Right atrium auricular region (tissue), 2 donors: ENCODE measurements at places on chromosomes 5 and 9. TPM values are rescaled to one million over a fixed set of nuclear protein-coding genes. Genes with fewer than 3 reads are reported as not detected.
A peak's percentile ranks its signal among the peaks of the same experiment; 100 is the strongest.

DNA sequence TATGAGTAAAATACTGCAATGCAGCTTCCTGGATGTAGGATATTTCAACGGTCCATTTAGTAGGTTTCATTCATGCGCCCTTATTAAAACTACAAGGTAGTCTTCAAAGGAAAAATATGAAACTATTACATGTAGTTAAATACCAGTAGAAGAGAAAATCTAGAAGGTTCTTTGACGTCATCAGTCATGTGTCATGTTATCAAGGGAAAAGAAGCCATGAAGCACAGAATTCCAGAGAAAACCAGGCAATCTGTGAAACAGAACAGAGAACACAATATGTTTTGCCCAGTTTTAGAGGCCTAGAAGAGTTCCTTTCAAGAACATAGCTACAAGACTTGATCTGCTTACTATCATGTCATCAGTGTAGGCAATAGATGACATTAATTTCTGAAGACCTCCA lies 38.4 kb downstream of the BNC2 start:
- no peak for DNase-seq

GRCh38 chr9:130870491-130871381 lies 25.9 kb downstream of the QRFP start:
- DNase-seq: no peak

- DNase-seq: no peak
Measured at GRCh38 chr5:172683645-172684471, 42.8 kb downstream of the NEURL1B start.

WNT8A gene
- total RNA-seq: not detected

DNA sequence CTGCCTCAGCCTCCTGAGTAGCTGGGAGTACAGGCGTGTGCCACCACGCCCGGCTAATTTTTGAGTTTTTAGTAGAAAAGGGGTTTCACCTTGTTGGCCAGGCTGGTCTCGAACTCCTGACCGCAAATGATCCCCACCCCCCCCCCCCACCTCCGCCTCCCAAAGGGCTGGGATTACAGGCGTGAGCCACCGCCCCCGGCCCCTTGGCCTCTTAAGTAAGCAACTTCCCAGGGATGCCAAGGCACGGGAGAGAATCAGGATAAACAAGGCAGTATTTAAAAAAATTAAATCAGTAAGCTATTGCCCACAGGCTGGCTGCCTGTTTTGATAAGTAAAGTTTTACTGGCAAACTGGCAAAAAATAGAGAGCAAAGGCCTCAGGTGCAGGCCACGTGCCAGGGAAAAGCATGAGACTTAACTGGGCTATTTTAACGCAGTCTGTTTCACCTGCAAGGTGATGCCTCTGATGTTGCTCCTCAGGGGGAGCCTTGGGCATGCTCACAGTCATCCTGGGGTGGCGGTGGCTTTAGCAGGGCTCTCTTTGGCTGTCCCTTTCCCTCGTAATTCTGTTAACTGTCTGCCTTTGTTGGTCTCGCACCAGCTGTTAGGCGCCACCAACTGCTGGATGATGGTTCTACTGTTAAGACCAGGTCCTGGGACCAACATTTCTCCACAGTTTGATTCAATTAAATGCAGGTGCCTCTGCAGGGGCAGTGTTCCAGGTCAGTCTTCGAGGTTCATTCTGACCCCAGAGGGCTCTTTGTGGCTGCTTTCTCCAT lies 19.4 kb upstream of the RNF130 start:
- no peak for DNase-seq

GRCh38 chr5:95562282-95562681 lies 7.4 kb downstream of the ARSK start:
- DNase-seq: no peak

DNAH5 gene
- not detected for total RNA-seq

GRCh38 chr5:79878721-79879336 lies 112.2 kb downstream of the MTX3 start:
- no peak for DNase-seq

LECT2 gene
- not detected for total RNA-seq

- no peak for DNase-seq
Measured at GRCh38 chr5:80172067-80172695, 83.7 kb downstream of the SERINC5 start.

DNA sequence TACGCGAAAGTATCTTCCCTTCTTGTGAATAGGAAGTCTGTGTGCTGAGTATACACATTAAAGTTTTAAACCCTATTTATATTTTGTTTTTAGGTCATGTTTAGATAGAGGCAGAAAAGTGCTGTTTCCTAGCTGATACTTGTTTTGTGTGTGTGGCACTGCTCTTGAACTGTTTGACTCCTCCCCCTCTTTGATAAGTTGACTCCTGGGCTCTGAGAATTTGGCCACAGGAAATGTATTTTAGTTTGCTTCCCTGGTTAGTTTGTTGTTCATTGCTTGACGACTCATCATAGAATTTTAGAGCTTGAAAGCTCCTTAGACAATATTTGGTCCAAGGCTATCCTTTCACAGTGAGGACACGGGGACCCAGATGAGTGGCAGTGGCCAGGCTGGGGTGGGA lies 2.0 kb upstream of the CDC14B start:
- DNase-seq: no peak

KCNIP1 gene
- not detected for total RNA-seq

DNA sequence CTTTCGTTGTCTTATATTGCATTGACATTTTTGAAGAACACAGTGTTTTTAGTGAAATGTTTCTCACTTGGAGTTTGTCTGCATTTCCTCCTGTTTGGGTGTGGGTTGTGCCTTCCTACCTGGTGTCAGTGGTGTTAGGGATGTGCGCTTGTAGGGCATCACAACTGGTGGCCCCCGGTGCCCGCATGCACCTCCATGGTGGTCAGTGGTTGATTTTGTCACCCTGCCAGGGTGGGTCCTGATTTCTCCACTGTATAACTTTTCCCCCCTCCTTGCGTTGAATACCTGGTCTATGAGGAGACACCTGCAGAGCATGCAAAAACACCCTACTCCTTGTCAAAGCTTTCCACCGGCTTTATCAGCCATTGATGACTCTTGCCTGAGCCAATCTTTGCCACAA lies 132.9 kb downstream of the BARX1 start:
- no peak for DNase-seq

GRCh38 chr9:2016408-2017330 lies 1.5 kb downstream of the SMARCA2 start:
- DNase-seq: peak; percentile 86

DNA sequence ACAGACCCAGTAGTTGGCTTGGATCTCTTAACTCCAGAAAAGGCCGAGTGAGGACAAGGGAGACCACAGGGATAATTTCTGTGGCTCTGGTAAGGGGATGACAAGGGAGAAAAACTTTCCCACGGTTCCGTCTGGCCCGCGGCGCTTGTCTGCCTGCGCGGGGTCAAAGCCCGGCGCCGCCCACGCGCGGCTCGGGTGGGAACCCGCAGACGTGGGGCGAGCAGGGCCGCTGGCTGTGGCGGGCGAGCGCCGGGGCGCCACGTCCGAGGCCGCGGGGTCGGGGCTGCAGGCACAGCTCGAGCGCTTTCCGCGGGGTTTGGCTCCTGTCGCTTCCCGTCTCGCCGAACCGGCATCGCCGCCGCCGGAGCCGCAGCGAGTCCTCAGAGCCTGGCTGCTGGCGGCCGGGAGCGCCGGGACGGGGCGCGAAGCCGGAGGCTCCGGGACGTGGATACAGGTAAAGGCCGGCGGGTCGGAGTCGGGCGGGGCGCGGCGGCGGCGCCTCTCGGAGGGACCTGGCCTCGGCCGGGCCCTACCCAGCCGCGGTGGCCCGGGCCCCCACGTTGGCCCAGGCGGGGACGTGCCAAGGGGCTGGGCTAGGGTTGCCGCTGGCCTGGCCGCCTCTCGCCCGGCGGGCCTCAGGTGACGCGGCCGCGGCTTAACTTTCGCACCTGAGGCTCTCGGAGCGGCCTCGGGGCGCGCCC lies at the start of gene RNF180:
RNF180 (plus strand) TSS at position 344 of the 701 bp plus-strand sequence. CDS start 34,965 bp downstream, outside the sequence.
- no peak for DNase-seq

DNA sequence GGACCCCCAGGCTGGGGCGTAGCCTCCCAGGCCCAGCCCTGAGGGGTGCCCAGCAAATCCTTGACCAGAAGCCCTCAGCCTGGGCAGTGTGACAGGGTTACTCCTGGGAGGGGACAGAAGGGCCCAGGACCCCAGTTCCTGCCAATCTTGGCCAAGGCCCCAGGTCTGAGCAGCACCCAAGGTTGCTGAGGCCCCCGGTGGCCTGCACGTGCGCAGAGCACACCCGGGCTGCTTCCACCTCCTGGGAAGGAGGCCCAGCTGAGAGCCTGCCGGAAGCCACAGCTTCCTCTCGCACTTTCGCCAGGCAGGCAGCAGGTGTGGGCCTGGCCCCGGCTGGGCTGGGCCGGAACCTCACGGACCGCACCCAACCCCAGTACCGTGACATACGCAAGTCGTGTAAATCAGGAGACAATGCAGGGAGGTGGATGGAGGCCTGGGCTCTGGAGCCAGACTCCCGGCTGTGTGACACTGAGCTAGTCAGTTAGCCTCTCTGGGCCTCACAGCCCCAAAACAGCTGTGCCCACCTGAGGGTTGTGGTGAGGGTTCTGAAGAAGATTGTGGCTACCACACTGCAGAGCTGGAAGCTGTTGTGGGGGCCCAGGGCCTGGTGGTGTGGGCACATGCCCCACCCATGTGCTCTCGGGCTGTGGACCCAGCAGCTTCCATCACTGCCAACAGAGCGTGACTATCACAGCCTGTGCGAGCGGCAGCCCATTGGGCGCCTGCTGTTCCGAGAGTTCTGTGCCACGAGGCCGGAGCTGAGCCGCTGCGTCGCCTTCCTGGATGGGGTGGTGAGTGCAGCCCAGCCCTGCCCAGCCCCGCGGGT lies 5.1 kb downstream of the GRK6 start:
- DNase-seq: no peak

- DNase-seq: no peak
Measured at GRCh38 chr9:27043176-27043575, 37.7 kb upstream of the LRRC19 start.

DNA sequence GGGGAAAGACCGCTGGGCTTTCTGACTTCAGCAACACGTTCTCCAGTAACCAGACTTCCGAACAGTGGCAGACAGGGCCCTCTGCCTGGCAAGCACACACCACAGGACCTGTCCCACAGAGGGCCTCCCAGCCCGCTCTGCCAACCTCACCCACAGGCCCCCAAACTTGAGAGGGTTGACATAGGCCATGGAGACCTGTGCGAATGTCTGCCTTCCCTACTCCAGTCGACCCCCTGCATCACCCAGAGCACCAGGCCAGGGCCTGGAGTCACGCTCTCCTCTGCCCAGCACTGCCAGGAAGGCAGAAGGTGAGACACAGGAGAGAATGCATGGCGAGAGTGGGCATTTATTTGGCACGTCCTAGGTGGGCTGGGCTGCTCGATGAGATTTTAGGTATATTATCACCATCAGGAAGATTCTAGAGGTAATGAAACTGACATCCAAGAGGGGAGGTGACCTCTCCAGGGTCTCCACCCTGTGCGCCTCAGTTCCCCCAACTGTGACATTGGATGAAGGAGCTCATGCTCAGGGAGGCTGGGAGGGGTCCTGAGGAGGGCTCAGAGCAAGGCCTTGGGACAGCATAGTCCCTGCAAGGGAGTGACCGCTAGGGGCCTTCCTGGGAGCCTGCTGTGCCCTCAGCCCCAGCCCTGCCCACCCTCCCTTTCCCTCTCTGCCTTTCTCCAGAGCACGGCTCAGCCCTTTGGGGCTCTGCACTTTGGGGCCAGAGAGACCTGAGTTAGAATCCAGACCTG lies 54.9 kb downstream of the DUSP1 start:
- no peak for DNase-seq

DNA sequence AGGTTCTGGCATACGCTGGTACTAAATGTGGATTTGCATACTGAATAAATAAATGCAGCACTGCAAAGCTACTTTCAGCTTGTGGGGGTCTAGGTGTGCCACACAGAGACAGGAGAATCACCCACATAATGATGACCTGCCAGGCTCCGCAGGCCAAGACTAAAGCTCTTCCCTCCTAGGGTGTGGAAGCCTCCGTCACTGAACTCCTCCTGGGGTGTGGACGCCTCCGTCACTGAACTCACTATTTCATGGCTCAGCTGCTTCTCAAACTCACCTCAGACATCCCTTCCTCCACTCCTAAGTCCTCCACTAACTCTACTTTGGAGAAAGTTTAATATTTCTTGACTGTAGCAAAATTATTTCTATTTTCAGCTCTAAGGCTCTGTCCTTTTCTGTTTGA lies 65.3 kb upstream of the GOLPH3 start:
- no peak for DNase-seq

N4BP3 gene
- total RNA-seq: 0.85 TPM

ADRA1B gene
- total RNA-seq: 3.4 TPM

TRIM7 gene
- 7.7 TPM for total RNA-seq

DNA sequence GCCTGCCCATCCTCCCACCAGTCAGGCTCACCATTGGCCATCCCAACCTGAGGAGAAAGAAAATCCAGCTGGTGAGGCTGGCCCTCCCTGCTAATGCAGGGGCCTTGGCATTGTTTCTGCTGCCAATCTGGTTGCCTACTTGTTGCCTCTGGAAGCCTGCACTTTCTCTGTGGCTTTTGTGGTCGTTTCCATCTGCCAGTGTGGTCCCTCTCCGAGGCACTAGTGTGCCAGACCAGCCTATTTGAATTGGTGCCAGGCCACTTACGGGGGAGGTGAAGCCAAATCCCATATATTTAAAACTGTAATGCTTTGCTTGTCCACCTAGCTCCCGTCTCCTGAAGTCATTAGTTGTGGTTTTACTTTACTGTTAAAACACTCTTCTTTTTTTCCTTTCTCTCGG lies 213.4 kb upstream of the ADAMTSL1 start:
- DNase-seq: no peak

DNA sequence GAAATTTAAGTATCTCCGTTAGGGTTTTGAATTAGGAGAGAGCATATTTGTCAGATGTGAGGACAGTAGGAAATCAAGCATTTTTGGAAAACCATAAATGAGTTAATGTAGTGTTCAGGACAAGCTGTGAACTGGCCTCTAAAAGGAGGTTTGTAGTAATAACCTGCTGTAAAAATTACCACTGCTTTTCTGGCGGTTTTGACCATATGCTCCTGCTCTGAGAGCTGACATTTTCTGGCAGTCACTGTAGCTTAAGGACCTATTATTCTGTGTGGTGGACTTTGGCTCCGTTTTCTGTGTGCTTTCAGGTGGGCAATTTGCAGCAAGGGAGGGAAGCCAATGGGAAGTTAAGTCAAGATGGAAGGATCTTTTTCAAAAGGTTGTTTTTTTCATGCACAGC lies 111.1 kb downstream of the SGCD start:
- no peak for DNase-seq

- DNase-seq: no peak
Measured at GRCh38 chr9:101173907-101174306, 145.4 kb downstream of the PLPPR1 start.

FGF10 gene
- 0.75 TPM for total RNA-seq

LTC4S gene
- total RNA-seq: 9.0 TPM

IFNE gene
- total RNA-seq: not detected

DNA sequence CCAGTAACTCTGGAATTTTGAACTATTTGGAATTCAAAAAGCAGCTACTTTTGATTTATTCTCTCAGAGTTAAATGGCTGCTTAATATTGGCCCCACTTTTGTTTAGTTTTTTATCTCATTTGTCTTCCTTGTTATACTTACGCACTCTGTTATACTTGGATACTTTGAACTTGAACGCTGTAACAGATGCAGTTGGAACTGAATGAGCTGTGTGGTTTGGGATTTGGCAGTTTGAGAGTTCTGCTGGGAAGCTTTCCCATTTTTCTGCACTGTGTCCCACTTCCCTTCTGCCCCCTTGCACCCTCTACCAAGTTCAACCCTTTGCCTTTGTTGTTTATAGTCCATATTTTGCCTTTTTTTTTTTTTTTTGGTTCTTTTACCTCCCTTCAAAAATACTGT lies 3.8 kb downstream of the RHOBTB3 start:
- DNase-seq: no peak
